ENCODE measurements at places on chromosomes 4 and X.

DNA sequence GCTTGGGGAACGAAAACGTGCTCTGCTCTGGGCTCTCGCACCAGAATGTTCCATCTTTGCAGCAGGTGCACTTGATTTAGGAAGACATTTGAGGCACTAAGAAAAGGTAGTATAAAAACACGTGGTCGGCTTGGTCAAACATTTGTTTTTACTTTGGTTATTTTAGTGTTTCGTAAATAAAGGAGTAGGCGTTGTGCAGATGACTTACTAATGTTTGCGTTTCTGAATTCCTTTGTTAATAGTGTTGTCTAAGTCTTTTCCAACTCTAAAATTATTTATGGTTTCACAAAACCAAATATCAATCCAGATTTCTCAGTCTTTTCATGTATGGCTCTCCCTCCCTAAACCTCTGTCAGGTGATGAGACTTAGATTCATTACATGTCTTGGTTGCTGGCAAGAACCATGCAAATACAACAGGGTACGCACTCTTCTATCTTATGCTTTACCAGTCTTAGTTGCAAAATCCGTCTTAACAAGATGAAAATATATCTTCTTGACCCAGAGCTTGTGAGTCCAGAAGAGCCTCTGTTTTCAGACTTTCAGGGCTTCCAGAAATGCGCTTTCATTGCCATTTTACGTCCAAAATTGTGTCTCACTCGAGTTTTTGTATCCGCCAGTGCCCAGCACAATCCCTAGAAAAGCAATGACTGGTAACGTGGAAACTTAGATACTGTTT lies 686 bp downstream of the MTHFD2L start:
- DNase-seq, result no peak

DNA sequence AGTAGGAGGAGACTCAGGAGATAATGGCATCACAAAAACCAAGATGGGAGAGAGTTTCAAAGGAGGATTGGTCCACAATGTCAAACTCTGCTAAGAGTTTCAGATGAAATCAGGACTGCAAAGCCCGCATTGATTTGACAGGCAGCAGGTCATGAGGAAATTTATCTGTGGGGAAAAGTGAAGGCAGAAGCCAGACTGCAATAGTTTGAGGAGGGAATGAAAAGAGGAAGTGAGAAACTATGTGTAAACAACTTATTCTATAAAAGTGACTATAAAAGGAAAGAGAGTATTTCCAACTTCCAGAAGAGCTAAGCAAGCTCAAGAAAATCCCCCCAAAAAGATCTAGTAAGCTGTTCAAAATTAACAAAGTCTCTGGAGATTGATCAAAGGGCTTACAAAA lies 66.3 kb upstream of the DGKK start:
- no peak for DNase-seq

DNA sequence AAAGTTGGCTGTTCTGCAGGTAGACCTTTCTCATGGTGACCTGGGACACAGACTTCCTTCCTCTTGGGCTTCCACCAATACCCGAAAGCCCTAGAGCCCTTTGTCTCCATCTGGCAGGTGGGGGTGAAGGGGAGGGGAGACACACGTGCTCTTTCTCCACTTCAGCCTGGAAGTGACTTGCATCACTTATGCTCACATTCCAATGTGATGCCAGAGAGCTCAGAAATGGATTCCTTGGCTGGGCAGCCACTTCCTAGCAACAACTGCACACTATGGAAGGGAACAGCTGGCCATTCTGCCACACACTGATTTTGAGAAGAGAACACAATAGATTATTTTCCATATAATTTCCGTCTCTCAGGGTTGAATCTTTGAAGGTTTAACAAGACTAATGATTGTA lies 36.3 kb downstream of the C4orf51 start:
- DNase-seq, result no peak

DNA sequence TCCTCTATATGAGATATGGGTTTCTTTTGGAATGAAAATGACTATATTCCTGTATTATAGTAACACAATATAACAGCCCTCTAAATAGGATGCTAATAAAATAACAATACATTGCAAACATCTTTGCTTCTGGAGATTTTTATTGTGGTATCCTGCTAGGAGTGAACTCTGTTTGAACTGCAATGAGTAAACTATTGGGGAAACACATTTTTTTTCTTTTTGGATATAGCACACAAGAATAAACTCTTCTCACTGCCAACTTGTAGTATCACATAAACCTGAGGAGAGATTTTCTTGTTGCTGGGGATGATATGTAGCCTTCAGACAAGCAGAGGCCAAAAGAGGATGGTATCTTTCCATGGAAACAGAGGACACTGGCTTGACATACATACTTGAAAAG lies 238.2 kb downstream of the C4orf33 start:
- no peak for DNase-seq

- no peak for DNase-seq
Observed at GRCh38 chrX:103254171-103254824, 657 bp downstream of the TCEAL8 start.

- DNase-seq, result no peak
Observed at GRCh38 chr4:115973768-115974167, 860.3 kb upstream of the NDST4 start.

GRCh38 chrX:53324803-53325202 lies 43.4 kb upstream of the IQSEC2 start:
- DNase-seq, result no peak
